ENCODE measurements at places on chromosomes 11 and 22. TPM values are rescaled to one million over a fixed set of nuclear protein-coding genes. Genes with fewer than 3 reads are reported as not detected.

- peak; percentile 23 for DNase-seq
These were observed 432.4 kb upstream of the LUZP2 start for GRCh38 chr11:24064309-24064903.

DNA sequence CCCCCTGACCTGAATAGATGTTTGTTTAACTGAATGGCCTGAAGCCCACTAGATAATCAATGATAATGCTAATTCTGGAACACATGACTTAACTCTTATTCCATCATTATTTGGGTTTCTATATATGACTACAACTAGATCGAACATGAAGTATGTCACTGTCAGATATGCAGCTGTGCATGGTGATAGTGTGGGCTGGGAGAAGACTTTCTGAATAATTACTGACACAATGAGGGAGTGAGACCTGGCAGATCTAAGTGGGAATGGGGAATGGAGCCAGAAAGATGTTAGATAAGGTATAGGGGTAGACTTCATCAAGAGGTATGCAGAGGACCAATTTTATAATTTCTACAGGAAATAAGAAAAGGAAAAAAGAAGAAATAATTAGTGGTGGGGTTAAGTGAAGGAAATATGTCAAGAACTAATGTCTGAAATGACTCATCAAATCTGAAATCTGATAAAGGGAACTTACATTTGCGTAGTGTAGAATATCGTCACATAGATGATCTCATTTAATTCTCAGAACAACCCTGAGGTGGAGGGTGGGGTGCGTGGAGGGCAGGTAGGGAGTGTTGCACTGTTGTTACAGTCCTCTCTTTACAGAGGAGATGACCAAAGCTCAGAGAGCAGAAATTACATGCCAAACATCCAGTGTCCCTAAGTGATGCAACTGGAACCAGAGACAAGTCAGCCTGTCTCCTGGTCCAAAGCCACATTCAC, 68.2 kb upstream of the EED start:
- DNase-seq: peak; percentile 80

GRCh38 chr11:105368711-105369110, 229.1 kb upstream of the CARD18 start:
- DNase-seq: no peak

GRCh38 chr22:19728836-19729235, 5.5 kb downstream of the GP1BB start:
- no peak for DNase-seq

GRCh38 chr22:40176921-40177737, 596 bp upstream of the TNRC6B start:
- peak; percentile 54 for DNase-seq

GRCh38 chr11:113908098-113908497, 3.5 kb downstream of the HTR3B start:
- no peak for DNase-seq

GRCh38 chr22:39422721-39423120, 23.1 kb downstream of the TAB1 start:
- DNase-seq: no peak

DNA sequence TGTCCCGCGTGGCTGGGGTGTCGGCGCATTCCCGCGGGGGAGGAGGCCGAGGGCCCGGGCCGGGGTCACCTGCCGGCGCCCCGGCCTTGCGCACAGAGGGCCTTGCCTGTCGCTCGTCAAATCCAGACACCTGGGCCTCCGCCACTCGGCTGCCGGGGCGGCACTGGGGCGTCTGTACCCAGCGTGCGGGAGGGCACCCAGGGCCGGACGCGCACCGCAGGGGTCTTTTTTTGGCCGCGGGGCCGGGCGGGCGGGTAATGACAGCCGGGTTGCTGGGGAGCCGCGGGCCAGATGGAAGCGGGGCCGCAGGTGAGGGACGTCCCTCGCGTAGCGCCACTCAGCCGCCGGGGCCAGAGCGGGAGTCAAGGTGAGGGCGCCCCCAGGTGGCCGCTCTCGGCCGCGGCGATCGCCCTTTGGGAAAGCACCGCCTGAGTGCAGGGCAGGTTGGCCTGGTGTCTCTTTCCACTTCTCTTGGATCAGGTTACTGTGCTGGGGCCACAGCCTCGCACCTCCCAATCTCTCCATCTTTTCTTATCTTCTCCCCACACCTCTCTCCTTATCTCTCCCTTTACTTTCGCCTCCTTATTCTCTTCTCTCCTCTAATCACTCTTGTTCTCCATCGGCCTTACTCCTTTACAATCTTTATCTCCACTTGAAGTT, 3.5 kb downstream of the PHLDB1 start:
- DNase-seq: no peak

- peak; percentile 28 for DNase-seq
These were observed 55.0 kb downstream of the DDI1 start for GRCh38 chr11:104091281-104092096.

DNA sequence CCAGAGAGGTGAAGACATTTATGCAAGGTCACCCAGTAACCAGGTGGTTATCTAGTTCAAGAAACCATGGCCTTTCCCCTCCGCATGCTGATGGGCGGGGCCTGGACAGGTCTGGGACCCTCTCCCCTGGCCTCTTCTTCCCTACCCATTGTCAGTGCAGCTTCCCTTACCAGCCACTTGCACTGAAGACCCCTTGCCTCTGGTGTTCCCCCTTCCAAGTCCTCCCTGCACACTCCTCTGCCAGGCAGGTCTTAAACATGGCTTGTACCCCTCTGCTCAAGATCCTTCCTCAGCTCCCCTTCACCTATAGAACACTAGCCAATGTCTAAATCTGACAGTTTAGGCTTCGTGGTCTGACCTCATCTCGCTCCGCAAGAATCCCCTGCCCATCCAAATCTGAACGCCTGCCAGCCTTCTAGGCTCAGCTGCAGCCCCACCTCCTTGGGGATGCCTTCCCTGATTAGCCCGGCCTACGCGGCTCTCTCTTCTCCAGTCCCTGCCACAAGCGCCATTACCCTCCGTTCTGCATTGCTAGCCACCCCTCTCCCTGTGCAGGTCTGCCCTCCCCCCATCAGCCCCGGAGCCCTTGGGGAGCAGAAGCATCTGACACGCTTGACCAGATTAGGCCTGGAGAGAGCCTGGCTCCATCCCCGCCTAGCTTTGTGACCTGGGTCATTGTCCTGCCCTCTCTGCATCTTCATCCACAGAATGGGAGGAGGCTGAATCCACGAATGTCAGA, 213.8 kb downstream of the DSCAML1 start:
- DNase-seq: peak; percentile 3

GRCh38 chr11:32065865-32066629, 24.8 kb upstream of the RCN1 start:
- no peak for DNase-seq

DNA sequence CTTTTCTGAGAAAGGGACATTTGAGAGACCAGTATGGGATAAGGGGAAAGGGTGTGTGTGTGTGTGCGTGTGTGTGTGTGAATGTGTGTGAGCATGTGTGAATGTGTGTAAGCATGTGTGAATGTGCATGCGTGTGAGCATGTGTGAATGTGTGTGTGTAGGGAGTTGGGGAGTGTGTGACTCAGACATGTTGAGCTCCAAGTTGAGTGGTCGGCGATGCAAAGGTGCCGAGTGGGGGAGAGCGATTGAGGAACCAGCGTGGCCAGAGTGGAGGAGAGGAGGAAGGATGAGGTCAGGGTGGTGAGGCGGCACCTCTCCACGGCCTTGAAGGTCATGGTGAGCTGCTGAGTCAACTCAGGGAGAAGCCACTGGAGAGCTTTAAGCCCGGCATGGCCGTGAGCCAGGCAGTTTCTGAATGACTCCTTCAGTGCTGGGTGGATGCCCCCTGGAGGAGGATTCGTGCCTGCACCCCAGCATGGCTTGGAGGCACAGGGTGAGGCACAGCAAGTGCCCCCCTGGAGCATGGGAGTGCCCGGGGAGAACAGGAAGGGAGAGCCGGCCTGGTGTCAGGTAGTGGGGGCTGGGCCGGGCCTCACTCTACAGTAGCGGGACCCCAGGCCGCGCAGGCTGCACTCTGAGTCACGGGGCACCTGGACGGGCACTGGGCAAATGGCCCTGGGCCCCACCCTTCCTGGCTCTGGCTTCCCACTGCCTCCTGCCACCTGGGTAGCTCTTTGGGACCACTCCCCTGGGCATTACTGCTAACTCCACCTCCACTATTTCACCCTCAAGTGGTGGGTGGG, 8.2 kb upstream of the CCDC88B start:
- peak; percentile 76 for DNase-seq

DNA sequence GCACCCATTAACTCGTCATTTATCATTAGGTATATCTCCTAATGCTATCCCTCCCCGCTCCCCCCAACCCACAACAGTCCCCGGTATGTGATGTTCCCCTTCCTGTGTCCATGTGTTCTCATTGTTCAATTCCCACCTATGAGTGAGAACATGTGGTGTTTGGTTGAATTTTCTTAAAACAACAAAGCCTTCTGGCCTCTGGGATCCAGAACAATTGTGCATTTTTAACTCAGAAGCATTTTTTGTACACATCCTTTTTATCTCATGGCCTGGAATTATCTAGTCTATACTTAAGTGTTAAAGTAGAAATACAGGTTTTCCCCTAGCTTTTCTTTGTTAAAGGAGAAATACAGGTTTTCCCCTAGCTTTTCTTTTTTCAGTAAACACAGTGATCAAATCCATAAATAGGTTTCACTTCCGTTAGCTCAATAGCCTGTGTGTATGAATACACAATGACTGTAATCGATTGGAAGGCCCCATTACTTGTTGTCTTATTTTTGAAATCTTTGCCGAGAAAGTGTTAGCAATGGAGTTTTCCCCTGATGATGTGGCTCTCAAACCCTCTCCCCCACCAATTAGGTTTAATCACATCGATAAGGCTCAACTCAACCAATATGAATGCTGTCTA, 125.6 kb upstream of the PITPNB start:
- no peak for DNase-seq

DNA sequence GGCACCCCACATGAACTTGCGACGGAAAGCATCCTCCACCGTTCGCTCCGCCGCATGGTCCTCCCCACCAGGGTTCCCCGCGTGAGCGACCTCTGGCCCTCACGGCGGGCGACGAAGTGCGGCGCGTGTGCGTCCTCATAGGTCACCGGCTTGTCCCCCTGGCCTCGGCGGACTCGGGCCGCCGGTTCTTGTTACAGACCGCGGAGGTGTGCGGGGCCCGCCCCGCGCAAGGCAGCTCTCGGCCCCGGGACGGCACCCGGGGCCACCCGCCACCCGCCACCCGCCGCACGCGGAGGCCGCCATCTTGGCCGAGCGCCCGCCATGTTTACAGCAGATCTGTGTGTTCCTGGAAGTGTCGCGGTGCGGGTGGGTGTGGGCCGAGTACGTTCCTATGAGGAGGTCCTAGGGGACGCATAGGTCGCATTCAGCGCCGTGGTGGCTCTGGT, 3.5 kb upstream of the IFITM2 start:
- no peak for DNase-seq

- DNase-seq: peak; percentile 30
These were observed 172.0 kb upstream of the ARHGAP42 start for GRCh38 chr11:100515087-100515486.

GRCh38 chr11:10454878-10455631, at the start of gene AMPD3:
AMPD3 (plus strand) TSS chr11:10455264; CDS start chr11:10461520, 6,256 bp downstream.
- DNase-seq: peak; percentile 88

DNA sequence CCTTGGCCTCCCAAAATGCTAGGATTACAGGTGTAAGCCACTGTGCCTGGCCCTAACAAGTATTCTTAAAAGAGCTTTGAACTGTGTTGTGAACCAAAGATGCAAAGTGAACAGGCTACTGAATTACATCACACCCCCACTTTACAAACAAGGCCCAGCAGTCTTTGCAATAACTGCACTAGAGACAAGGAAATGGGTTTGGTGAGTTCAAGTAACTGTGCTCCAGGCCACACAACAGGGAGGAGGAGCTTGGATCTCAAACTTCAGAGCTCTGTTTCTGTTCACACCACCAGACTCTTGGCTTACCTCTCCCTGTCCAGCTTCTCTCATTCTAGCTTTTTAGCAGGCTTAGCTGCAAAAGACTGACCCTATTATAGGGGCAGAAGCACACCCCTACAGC, 30.4 kb upstream of the RASL10A start:
- DNase-seq: no peak

DNA sequence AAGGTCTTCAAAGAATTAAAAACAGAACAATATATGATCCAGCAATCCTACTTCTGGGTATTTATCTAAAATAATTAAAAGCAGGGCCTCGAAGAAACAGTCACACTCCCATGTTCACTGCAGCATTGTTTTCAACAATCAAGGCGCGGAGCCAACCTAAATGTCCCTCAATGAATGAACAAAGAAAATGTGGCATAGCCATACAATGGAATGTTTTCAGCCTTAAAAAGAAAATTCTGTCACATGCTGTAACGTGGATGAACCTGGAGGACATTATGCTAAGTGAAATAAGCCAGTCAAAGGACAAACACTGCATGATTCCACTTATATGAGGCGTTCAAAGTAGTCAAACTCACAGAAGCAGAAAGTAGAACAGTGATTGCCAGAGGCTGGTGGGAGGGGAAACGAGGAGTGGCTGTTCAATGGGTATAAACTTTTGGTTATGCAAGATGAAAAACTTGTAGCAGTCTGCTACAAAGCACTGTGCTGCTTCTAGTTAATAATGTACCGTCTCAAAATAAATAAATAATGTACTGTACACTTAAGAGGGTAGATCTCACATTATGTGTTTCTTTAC, 41.2 kb downstream of the SNX19 start:
- DNase-seq: no peak

DNA sequence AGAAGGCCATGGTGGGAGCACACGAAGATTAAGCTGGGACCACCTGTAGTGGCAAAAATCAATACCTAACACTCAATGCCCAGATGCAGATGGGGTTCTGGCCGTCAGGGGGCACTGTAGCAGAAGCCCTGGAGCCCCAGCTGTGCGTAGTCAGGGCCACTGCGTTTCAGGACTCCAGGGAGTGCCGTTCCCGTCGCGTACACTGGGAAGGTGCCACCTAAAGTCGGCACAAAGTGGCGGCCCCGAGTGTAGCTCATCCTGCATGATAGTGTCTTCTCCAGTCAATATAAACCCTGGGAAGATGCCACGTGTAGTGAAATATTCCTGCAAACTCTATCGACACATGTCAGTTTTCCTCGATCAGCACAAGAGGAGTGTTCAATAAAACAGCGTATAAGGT, 123.8 kb upstream of the NTM start:
- no peak for DNase-seq

- DNase-seq: no peak
These were observed 44.5 kb downstream of the HIRA start for GRCh38 chr22:19387038-19387437.

The FAM89B gene
- 45.2 TPM for total RNA-seq

The USP2 gene
- total RNA-seq: 6.5 TPM

The CD6 gene
- 0.58 TPM for total RNA-seq

The CLCF1 gene
- total RNA-seq: 17.4 TPM

The C11orf52 gene
- total RNA-seq: 0.60 TPM

The FERMT3 gene
- 1.6 TPM for total RNA-seq

The NUMA1 gene
- 99.3 TPM for total RNA-seq

The SMIM35 gene
- not detected for total RNA-seq

The APOBEC3C gene
- total RNA-seq: 37.0 TPM

All from astrocyte (in vitro differentiated cells and primary cell).